Keratinocyte (primary cell): ENCODE measurements at places on chromosomes 5 and 9.
A peak's percentile ranks its signal among the peaks of the same experiment; 100 is the strongest.

- no peak overlapping the region for H3K4me3 ChIP-seq
- peaks cover 5% of the 10 kb centered on the region for H3K4me1 ChIP-seq
- H3K36me3 ChIP-seq = no peaks in the 10 kb centered on the region
- no peak overlapping the region for H3K27ac ChIP-seq
These were observed 29.5 kb upstream of the RAPGEF1 start for GRCh38 chr9:131769361-131769760.

GRCh38 chr5:149326611-149327010 is 18.7 kb upstream of the GRPEL2 start:
- DNase-seq = no peak
- peaks cover 21% of the 10 kb centered on the region for H3K4me1 ChIP-seq
- H3K27ac ChIP-seq = no peak overlapping the region

DNA sequence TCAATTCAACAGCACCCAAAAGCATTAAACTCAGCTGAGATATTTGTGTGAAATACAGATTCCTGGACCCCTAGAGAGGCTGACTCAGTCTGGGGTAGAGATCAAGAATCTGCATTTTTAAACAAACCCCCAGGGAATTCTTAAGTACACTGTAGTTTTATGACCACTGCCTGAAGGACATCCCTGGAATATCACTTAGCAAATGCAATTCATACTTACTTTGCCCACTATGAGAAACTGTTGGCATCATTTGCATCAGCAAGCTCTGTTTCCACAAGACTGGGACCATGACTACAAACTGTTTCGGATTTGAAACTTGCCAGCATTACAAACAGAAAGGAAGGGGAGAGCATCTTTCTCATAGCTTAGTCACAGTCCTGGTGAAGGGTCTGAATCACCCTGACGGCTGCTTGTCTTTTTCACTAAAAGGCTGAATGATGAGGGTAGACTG is 63.7 kb downstream of the MLLT3 start:
- H3K27me3 ChIP-seq = no peaks in the 10 kb centered on the region
- DNase-seq = peak; percentile 28
- H3K4me3 ChIP-seq = no peak overlapping the region
- no peaks in the 10 kb centered on the region for H3K36me3 ChIP-seq
- H3K4me1 ChIP-seq = peaks cover 25% of the 10 kb centered on the region
- H3K27ac ChIP-seq = peak overlapping the region; percentile 49

DNA sequence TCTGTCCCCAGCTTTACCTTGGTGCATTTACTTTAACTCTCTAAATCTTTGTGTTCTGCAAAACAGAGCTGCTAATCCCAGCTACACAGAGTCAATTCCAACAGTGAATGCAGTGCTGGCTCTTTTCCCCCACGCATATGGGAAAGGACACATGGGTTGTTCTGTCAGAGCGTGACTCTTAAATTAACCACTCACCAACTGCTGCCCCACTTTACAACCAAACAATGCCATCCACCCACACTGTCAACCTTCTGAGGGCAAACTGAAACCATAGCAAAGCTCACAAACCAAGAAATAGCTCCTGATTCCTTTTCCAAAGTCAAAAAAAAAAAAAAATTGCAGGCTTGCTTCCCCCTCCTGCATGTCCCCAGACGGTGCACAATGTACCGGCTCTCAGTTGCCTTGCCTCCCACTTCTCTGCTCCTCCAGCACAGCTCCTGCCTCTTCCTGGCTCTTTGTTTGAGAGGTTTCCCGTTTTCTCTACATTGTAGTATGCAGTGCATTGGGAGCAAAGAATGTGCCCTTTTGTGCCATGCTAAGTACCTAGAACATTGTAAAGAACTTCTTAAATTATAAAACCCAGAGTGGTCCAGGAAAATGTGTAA is 151.5 kb upstream of the DAPK1 start:
- peaks cover 3% of the 10 kb centered on the region for H3K27me3 ChIP-seq
- no peak overlapping the region for H3K4me3 ChIP-seq
- H3K27ac ChIP-seq = no peak overlapping the region
- no peak for DNase-seq

DNA sequence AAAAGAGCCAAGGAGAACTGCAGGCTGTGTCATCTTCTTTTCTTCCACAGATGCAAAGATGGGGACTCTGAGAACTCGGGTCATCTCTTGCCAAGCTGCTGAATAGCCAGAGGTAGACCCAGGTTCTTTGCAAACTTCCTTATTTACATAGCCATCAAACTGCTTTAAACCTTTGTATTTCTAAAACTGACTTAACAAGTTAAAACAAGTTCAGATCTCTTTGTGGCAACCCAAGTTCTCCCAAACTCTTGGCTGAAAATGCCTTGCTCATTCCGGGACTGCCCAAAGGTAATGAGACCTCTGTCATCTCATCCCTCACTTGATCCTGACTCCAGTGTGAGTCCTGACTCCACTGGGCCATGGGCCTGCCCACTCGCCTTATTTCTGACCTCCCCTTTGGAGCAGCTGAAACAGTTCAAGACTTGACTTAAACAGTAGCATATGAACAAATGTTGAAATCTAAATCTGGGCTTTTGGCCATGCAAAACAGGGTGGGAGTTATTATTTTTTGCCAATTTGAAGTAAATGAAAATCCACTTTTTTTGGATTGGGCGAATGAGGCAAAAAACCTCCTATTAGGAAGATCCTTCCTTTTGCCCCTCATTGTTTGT is 50.6 kb downstream of the FBXL7 start:
- H3K36me3 ChIP-seq = no peaks in the 10 kb centered on the region
- H3K4me1 ChIP-seq = no peaks in the 10 kb centered on the region
- no peak overlapping the region for H3K27ac ChIP-seq

- H3K27ac ChIP-seq = no peak overlapping the region
- no peak for DNase-seq
- H3K4me1 ChIP-seq = no peaks in the 10 kb centered on the region
- no peaks in the 10 kb centered on the region for H3K36me3 ChIP-seq
- no peaks in the 10 kb centered on the region for H3K27me3 ChIP-seq
These were observed 2.1 kb downstream of the C9orf153 start for GRCh38 chr9:86257391-86257790.

GRCh38 chr5:135966165-135966564 is 11.4 kb upstream of the LECT2 start:
- no peak overlapping the region for H3K4me3 ChIP-seq
- no peaks in the 10 kb centered on the region for H3K36me3 ChIP-seq
- no peaks in the 10 kb centered on the region for H3K4me1 ChIP-seq

DNA sequence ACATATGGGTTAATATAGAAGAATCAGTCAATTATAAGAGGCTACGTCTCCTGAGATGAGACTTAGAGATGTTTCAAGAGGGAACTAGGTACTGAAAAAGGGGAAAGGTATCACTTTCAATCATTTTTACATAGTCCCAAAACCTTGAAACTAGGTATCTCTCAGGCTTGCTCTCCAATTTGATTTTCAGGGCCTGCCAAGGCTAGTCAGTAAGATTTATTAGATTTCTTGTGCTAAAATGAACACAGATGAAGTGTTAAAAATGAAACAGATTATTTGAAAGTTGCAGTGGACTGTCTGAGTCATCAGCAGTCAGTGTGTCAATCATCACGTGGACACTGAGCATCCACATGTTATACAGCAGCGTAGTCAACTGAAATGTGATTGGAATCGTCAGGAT is 591.1 kb downstream of the DTWD2 start:
- H3K27ac ChIP-seq = no peak overlapping the region
- H3K36me3 ChIP-seq = no peaks in the 10 kb centered on the region
- H3K27me3 ChIP-seq = no peaks in the 10 kb centered on the region
- H3K4me1 ChIP-seq = no peaks in the 10 kb centered on the region

- H3K4me3 ChIP-seq = no peak overlapping the region
- no peaks in the 10 kb centered on the region for H3K4me1 ChIP-seq
- no peak for DNase-seq
- H3K27ac ChIP-seq = no peak overlapping the region
- H3K27me3 ChIP-seq = no peaks in the 10 kb centered on the region
These were observed 50.6 kb downstream of the LNPEP start for GRCh38 chr5:96986450-96986849.

DNA sequence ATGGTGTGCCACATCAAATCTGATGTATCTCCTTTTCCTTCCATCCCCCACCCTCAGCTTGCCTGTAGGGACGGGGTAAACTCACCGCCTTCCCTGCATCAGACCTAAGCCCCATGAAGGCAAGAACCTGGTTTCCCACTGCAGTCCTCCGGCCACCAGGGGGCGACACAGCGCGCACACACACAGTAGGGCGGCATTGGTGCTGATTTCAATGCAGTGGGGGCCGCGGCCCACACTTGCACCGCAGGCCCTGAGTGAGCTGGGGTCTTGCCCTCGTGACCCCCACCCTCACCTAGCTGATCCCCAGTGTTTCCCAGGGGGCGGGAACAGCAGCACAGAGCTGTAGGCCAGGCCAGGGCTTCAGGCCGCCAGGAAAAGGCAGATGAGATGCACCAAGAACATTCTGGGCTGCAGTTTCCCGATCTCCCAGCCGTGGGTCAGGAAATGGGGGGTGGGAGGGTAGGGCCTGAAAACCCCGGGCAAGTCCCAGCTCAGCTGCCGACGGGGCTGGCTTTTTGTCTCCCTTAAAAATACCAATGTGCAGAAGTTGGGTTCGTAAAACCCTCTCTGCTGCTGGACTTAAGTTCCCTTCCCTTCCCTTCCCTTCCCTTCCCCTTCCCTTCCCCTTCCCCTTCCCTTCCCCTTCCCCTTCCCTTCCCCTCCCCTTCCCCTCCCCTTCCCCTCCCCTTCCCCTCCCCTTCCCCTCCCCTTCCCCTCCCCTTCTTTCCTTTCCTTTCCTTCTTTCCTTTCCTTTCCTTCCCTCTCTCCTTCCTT is 19.5 kb downstream of the FAM163B start:
- no peak overlapping the region for H3K27ac ChIP-seq
- H3K4me3 ChIP-seq = no peak overlapping the region
- H3K4me1 ChIP-seq = no peaks in the 10 kb centered on the region
